ENCODE measurements at places on chromosomes 12 and 14.

DNA sequence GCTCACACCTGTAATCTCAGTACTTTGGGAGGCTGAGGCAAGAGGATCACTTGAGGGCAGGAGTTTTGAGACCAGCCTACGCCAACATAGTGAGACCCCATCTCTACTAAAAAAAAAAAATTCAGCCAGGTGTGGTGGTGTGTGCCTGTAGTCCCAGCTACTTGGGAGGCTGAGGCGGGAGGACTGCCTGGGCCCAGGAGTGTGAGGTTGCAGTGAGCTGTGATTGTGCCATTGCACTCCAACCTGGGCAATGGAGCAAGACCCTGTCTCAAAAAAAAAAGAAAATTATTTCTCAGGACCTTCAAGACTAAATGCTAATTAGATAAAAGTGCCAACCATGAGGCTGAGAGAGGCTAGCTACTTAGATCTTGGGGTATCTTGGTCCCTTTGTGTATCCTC is 23.5 kb downstream of the OTUB2 start:
- DNase-seq, result no peak

DNA sequence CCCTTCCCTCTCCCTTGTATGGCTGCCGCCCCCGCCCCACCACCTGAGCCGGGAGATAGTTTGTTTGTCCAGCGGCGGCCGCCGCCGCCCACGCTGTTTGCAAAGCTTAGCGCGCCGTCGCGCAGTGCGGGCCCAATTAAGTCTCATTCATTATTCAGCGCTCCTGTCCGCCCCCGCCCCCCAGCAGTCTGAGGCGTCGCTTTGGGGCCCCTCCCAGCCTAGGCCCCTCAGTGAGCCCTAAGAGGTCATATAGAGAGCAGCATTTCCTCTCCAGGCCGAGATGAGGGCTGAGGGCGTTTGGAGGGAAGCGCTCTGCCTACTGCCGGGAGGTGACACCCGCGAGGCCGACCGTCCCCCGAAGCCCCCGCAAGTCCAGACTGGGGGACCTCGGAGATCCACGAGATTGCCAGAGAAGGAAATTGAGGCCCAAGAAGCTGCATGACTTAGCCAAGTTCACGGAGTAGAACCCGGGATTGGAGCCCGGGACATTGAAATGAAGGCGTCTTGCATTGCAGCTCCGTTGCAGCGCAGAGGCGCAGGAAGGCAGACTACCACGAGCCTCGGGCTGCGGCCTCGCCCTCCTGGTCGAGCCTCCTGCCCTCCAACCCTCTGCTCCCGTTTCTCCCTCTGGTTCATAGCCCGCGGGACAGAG is at the start of gene DNAJC22:
Gene DNAJC22, plus strand, starts transcription at position 230 of the 652 bp plus-strand sequence. CDS start 1,985 bp downstream, outside the sequence.
- peak; percentile 14 for DNase-seq

GRCh38 chr14:23376482-23377197 is at the start of gene CMTM5:
Gene CMTM5 (plus strand): TSS chr14:23377046. CDS start chr14:23377252, 206 bp downstream.
- no peak for DNase-seq

- DNase-seq, result peak; percentile 53
Measured at GRCh38 chr12:107983756-107984472, 145.2 kb upstream of the WSCD2 start.

DNA sequence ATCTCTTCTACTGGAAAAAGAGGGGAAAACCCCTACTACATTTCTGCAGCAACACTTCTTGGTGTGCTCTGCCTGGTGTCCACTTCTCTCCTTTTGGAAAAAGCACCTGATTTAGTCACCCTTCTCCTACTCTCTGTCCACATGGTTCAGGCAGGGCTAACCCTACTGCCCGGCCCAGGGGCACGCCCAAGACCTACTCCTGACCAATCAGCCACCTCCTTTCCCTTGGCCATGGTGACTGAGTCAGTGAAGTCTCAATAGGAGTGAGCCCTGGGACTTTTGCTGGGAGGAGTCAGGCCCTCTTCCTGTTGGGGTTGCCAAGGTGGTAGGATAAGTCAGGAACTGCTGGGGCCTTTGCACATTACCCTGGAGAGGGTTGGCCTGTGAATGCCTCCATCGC is 52.5 kb upstream of the MYL2 start:
- DNase-seq, result no peak

All from bronchial epithelial cell (primary cell).